MM.1S (cell line): ENCODE measurements at places on chromosomes 12 and 14.

DNA sequence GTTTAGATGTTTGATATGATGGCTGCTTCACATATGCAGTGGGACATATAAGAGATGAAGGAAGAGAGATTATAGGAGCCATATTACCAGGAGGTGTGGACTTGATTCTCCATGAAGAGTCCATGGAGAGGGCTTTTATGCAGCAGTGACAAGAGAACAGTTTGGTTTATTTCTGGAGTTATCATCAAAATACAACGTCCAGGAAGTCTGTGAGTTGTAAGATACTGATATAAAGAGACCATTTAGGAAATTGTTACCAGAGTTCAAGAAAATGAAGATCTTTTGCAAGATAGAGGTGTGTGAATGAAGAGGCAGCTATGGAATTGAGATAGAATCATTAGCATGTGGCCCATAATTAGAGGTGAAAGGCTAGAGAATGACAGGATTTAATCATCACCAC, 431.7 kb downstream of the NPAS3 start:
- DNase-seq, result no peak

GRCh38 chr12:22130671-22131070, 84.7 kb downstream of the CMAS start:
- no peak for DNase-seq

GRCh38 chr14:64388533-64389285, 556 bp downstream of the MTHFD1 start:
- no peak for DNase-seq

GRCh38 chr12:103442182-103442555, 53.6 kb downstream of the C12orf42 start:
- DNase-seq, result no peak

DNA sequence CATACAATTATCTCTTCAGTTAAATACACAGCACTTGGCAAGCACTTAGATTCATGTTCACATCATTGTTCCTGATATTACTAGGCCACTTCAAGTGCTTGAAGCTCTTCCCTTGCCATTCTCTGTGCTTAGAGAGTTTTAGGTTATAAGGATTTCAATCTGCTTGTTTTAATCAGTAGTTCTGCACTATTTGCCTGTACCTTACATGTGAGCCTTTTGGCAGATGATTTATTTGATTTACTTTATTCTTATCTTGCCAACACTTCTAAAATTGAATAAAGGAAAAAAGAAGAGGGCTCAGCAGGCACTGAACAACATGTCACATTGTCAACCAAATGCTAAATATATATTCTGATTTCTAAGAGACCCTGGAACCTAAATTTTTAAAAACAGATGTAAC, 363.8 kb upstream of the USP15 start:
- no peak for DNase-seq

GRCh38 chr12:93698307-93699092, 21.3 kb downstream of the CRADD start:
- DNase-seq, result no peak

DNA sequence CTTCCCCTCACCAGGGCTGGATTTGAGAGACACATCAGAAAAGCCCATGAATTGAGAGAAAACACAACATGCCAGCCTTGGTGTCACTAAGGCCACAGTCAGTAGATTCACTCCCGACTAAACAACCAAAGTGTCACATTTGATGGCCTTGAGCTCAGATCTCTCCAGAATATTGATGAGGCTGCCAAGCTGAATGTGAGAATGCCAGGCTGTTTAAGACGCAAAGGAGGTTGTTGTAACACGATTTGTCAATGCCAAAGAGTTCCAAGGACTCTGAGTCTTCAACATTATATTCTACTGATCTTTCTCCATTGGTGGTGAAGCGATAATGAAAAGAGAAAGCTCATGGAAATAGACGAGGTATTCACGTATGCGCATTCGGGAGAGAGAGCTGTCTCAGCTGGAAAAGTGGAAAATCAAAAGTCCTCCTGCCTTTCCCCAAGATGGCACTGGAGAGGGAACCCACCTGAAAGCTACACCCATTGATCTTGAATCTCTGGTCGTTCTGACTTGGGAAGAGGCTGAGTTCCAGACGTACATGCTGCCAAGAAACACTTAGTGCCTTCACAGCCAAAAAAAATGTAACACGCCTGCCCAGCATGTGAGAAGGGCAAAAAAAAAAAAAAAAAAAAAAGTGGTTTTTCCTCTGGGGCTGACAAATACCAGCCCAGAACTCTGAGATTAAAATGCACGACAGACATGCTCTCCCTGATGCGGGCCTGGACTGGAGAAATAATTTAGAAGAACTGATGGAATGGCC, 1159.6 kb downstream of the VRK1 start:
- DNase-seq, result no peak

DNA sequence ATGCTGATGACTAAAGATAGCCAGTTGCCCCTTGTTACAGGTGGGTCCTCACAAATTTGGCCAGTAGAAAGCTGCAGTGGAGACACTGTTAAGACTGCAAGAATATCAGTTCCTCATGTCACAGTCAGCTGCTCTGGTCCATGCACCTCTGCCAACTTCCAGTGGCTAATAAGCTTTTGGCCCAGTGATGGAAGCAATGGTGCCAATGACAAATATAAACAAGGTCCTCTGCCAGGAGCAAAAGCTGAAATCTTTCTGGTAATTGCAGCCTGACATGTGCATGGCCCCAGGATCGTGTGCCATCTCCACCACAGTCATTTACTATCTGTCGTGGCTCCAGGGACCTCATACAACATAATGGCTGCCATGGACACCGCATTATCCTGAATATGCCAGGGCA, 85.4 kb upstream of the TMEM260 start:
- DNase-seq, result no peak

GRCh38 chr14:32408018-32408417, 78.9 kb downstream of the AKAP6 start:
- DNase-seq, result no peak

- DNase-seq, result no peak
These were observed 77.5 kb upstream of the KRAS start for GRCh38 chr12:25328072-25328712.

DNA sequence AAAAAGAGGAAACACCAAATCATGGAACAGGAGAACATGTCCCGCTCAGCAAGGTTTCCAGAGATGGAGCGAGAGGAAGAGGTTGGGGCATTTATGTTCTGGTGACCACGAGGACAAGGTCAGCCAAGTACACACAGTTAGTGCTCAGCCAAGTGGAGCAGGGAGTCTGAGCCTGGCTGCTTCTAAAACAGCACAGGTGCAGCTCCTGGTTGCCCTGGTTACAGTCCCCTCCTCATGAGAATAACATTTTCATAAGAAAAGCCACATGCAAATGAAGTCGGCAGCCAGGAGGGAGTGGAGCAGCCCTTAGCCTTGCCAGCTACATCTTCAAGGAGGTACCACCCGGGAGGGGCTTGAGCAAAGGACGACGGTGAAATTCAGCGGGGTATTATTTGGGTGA, 81.8 kb downstream of the NOS1 start:
- DNase-seq, result no peak

- DNase-seq, result no peak
These were observed 35.3 kb downstream of the KICS2 start for GRCh38 chr12:64186789-64187188.

DNA sequence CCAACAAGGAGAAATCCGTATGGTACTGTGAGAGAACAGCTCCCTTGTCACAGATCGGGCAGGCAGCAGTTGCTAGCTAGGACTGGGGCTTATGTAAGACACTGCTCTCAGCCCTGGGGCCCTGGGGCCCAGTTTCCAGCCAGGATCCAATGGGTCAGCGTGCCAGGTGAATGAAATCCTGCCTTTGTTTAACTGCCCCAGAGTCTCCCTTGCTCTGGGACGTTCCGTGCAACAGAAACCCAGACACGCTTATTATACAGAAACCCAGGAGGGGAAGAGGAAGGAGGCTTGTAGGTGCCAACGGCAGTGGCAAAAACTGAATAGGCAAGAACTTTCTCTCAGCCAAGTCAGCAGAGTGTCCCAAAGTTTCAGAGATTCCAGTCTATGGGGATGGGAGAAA, 110.6 kb downstream of the DIO2 start:
- DNase-seq, result no peak

DNA sequence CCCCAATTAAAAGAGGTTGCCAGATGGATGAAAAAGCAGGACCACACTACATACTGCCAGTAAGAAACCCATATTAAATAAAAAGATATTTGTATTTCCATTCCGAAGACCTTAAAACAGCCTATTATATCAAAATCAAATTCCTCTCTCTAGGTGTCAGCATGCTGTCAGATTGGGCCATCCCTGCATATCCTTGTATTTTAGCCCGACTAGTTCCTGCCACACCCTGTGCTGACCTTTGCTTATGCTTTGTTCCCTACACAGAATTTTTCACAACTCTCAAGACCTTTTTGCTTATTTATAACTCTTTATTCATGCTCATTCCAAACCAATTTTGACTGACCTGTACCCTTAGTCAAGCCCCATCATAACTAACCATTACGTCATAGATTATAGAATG, 12.8 kb downstream of the GSKIP start:
- DNase-seq, result no peak

- no peak for DNase-seq
These were observed 19.6 kb downstream of the ALDH1L2 start for GRCh38 chr12:105064564-105065178.

DNA sequence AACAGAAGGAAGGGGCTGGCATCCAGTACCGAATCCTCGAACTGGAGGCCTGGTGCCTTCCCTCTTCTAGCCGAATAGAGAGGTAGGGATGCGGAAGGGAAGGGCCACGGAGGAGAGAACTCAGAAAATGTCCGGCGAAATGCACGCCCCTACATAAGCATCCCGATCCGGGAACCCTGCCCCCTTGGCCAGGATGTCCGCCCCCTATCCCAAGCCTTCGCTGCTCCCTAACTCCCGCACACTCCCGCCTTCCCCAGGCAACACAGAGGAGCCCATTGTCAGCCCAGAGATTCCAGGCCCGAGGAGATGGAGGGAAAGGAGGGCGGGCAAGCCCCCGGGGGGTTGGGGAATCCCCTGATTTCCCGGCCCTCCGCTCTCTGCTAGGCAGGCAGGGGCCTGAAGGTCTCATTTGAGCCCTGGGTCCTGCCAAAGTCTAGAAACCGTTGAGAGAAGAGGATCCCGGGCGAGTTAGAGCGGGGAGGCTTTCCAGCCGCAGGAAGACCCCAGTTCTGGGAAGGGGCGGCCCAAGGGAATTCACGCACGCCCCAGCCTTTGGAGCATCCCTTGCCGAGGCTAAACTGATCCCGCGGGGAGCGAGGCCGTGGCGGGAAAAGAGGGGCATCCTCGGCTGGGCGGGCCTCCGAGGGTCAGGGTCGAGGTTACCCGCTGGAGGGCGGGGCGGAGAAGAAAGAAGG, 569 bp upstream of the ARHGEF40 start:
- no peak for DNase-seq

DNA sequence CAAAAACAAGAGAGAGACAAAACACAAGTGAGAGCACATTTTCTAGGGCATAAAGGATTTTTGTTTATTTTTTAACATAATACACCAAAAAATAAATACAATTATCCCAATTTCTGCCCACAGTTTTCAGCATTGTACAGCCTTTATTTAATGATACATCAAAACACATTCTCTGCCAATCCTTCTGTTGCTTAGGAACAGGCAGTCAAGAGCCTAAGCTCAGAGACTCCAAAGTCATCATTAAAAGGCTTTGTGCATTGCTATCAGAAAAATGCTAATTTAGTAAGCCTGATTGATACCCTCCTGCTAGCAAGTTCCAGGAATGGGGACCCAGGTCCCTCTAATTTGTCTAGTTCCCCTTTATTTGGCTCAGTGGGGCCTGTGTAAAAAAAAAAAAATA, 536.5 kb downstream of the RPS29 start:
- DNase-seq, result no peak

DNA sequence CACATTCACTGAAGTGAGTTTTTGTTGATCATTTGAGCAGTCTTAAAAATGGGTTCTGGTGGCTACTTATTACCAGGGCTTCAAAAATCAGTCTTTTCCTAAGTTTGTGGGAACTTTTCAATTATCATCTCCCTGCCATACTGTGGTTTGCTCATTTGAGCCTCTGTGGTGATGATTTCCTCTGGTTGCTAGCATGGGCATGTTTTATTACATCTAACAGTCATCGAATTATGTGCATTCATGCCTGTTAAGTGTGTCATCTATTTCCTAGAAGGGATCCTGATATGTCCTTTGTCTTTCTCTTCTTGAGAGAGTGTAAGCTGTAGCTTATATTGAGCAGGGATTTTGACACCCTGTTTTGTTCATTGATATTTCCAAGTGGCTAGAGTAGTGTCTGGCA, 116.8 kb downstream of the WIF1 start:
- no peak for DNase-seq

GRCh38 chr14:101563654-101564443, 2.6 kb downstream of the DIO3 start:
- DNase-seq, result no peak

DNA sequence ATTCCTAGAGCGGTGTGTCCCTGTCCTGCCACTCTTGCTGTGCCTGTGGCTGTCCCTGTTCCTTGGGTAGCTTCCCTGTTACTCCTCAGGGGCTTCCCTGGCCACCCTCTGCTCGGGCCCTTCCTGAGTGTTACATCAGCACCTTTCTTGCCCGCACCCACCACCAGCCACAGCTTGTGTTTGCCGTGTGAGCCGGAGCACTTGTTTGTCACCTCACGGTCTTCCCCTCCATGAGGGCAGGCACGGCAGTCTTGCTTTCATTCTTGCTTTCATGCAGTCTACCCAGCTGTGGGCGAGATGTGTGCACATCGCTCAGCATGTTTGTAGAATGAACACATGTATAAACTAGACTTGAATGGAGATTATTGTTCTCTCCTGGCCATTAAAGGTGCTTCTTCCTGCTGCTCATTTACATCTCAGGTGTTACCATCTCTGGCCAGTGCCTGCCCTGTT, 42.0 kb downstream of the TRAF3 start:
- DNase-seq, result peak; percentile 64

GRCh38 chr14:68758301-68758700, 34.6 kb downstream of the ZFP36L1 start:
- no peak for DNase-seq

GRCh38 chr12:67331123-67331522, 62.0 kb downstream of the CAND1 start:
- peak; percentile 30 for DNase-seq

DNA sequence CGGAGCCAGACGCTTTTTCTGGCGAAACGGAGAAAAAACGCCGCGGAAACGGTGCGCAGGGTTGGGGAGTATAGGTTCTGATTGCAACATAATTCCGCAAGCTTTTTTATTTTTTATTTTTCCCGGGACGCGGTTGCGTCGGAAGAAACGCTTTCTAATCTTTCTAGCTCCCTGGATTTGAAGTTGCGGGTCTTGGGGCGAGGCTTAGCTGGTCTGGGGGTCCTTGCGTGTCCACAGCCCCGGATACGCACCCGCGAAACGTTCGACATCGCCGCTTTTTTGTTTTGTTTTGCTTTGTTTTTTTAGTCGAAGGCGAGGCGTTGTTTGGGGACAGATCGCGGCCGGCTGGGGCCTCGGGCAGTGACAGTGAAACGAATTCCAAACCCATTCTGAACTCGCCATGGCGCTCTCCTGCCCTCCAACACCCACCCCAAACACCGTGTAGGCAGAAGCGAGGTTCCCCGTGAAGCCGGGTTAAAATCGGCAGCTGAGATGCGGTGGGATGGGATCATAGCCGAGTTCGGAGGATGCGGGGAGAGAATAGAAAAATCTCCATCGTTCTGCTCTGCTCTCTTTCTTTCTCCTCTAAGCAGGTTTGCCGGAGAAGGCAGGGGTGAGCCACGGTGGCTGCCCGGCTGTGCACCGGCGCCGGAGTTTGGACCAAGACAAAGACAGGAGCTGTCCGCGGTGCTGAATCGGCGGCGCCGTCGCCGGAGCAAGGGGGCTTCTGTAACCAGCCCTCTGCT, 8.1 kb upstream of the LHX5 start:
- no peak for DNase-seq

- DNase-seq, result no peak
These were observed 517.6 kb upstream of the TMEM132C start for GRCh38 chr12:127749416-127749815.

GRCh38 chr12:26786865-26787514, 46.0 kb downstream of the ITPR2 start:
- DNase-seq, result no peak
